ENCODE measurements at places on chromosomes 3 and 15.

- peak; percentile 58 for DNase-seq
These were observed 169.5 kb upstream of the THBS1 start for GRCh38 chr15:39411102-39411989.

- DNase-seq, result peak; percentile 33
These were observed 311.4 kb downstream of the TBC1D5 start for GRCh38 chr3:17431004-17431403.

DNA sequence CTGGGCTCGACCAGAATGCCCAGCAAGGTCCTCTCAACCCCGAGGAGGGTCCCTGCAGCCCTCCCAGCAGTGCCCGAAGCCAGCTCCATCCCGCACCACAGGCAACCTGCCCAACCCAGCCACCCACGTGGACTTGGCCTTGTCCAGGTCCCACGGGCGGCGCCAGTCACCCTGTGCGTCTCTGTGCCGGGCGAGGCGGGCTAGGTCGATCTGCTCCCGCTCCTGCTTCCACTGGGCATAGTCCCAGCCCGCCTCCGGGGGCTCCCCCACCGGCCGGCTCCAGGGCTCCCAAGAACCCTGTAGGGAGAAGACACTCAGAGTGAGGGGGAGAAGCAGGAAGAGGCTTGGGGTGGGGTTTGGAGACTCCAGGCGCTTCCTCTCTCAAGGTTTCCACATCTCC lies 3.1 kb downstream of the CCDC9B start:
- DNase-seq, result no peak

- DNase-seq, result no peak
These were observed 17.8 kb downstream of the CRTC3 start for GRCh38 chr15:90547540-90547939.

- DNase-seq, result no peak
These were observed 74.8 kb upstream of the P2RY1 start for GRCh38 chr3:152760024-152760563.

Measured in fibroblast of lung (primary cell).